ENCODE measurements at places on chromosomes 2 and 18. TPM values are rescaled to one million over a fixed set of nuclear protein-coding genes. Genes with fewer than 3 reads are reported as not detected.

- H3K27me3 ChIP-seq = peaks cover 31% of the 10 kb centered on the region
- DNase-seq = no peak
- H3K27ac ChIP-seq = no peak overlapping the region
- H3K36me3 ChIP-seq = no peaks in the 10 kb centered on the region
Observed at GRCh38 chr2:238162846-238163441, 4.2 kb downstream of the ERFE start.

- H3K36me3 ChIP-seq = no peaks in the 10 kb centered on the region
- no peak overlapping the region for H3K4me3 ChIP-seq
- no peaks in the 10 kb centered on the region for H3K27me3 ChIP-seq
- peaks cover 12% of the 10 kb centered on the region for H3K4me1 ChIP-seq
Observed at GRCh38 chr2:239940861-239941570, 84.1 kb downstream of the NDUFA10 start.

INHBB gene
- not detected for total RNA-seq

DNA sequence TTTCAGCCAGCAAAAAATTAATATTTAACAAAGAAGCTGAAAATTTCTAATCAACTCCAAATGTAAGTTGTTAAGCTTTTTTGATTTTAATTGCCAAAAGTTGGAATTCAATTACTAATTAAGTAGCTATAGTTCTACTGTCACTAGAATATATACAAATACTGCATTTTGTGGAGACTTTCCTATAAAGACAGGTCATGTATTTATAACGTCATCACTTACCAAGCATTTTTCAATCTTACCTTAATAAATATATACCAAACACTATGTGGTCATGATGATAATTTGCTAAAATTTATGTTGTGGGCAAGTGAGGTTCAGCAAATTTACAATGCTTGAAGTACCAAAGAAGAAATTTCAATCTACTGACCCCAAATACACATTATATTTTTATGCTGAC lies 24.2 kb upstream of the TMEFF2 start:
- no peak overlapping the region for H3K4me3 ChIP-seq
- H3K27ac ChIP-seq = no peak overlapping the region
- no peaks in the 10 kb centered on the region for H3K4me1 ChIP-seq
- DNase-seq = no peak
- no peaks in the 10 kb centered on the region for H3K36me3 ChIP-seq

GRCh38 chr2:231160701-231161100 lies 35.9 kb upstream of the HTR2B start:
- no peak overlapping the region for H3K4me3 ChIP-seq
- no peaks in the 10 kb centered on the region for H3K27me3 ChIP-seq
- peaks cover 16% of the 10 kb centered on the region for H3K4me1 ChIP-seq
- H3K36me3 ChIP-seq = peaks cover 17% of the 10 kb centered on the region

GRCh38 chr18:67476585-67476984 lies 39.9 kb downstream of the DSEL start:
- H3K4me3 ChIP-seq = no peak overlapping the region
- H3K27ac ChIP-seq = no peak overlapping the region
- no peak for DNase-seq
- H3K27me3 ChIP-seq = no peaks in the 10 kb centered on the region
- no peaks in the 10 kb centered on the region for H3K4me1 ChIP-seq
- H3K36me3 ChIP-seq = no peaks in the 10 kb centered on the region

EPHA4 gene
- total RNA-seq = 28.2 TPM

DNA sequence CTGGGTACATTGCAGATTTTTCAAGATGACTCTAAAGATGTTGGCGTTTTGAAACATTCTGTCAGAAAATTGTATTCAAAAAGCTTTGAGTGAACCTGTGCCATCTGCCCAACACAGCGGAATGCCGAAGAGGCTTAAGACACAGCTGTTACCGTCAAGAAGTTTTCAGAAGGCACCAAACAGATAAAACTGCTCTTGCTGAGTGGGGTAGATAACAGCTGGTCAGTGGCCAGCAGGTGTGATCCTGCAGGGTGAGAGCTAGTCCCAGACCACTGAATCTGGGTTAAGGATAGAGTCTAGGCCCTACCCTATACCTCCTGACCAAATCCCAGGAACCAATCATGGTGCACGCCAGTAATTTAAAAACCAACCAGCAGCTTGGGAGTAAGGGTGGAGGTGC lies 60.5 kb upstream of the B3GNT7 start:
- no peak overlapping the region for H3K27ac ChIP-seq
- DNase-seq = no peak
- H3K36me3 ChIP-seq = no peaks in the 10 kb centered on the region
- no peaks in the 10 kb centered on the region for H3K27me3 ChIP-seq
- no peaks in the 10 kb centered on the region for H3K4me1 ChIP-seq

VWC2L gene
- not detected for total RNA-seq

UGT1A1 gene
- total RNA-seq = not detected

- no peak for DNase-seq
- H3K4me3 ChIP-seq = no peak overlapping the region
Observed at GRCh38 chr2:160513120-160513519, 19.5 kb upstream of the RBMS1 start.

FTCDNL1 gene
- 2.4 TPM for total RNA-seq

- peaks cover 57% of the 10 kb centered on the region for H3K4me1 ChIP-seq
- peaks cover 21% of the 10 kb centered on the region for H3K36me3 ChIP-seq
- no peak for DNase-seq
- H3K4me3 ChIP-seq = peak overlapping the region; percentile 86
Observed at GRCh38 chr2:121529439-121530211, 1.1 kb upstream of the RNU4ATAC start.

ALPI gene
- total RNA-seq = not detected

DNA sequence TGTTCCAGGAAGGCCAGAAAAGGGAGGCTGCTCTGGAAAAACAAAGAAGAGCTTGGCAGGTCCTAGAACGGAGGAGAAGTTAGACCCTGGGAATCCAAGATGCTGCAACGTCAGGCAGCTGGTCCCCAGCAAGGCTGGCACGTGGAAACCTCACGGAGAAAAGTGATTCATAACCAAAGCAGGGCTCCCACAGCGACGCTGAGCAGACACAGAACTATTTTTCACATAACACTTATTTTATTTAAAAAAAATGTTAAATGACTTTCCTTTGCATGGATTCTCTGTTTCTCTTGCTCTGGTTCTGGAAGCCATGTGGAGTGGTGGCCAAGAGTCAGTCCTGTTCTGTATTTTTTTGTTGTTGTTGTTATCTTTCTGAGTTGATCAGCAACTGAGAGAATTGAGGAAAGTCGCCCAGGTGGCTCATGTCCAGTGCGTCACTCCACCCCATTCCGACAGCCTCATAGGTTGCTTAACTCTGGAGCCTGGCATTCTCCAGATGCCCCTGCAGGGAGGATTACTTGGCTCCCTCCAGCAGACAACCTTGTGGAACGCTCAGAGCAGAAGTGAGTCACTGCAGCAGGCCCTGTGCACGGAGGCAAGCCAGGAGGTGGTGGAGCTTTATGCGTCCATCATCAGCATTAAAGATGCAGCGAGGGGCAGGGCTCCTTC lies 229.9 kb upstream of the HDAC4 start:
- DNase-seq = no peak
- H3K4me3 ChIP-seq = no peak overlapping the region
- H3K36me3 ChIP-seq = no peaks in the 10 kb centered on the region
- no peak overlapping the region for H3K27ac ChIP-seq
- H3K27me3 ChIP-seq = peaks cover 2% of the 10 kb centered on the region

TMEM247 gene
- total RNA-seq = not detected

- H3K36me3 ChIP-seq = no peaks in the 10 kb centered on the region
- H3K4me3 ChIP-seq = no peak overlapping the region
- DNase-seq = no peak
- no peak overlapping the region for H3K27ac ChIP-seq
Observed at GRCh38 chr2:164706522-164706921, 85.2 kb upstream of the GRB14 start.

SCLY gene
- 27.1 TPM for total RNA-seq

FBXO15 gene
- 0.54 TPM for total RNA-seq
